ENCODE measurements at places on chromosomes 6 and 20. TPM values are rescaled to one million over a fixed set of nuclear protein-coding genes. Genes with fewer than 3 reads are reported as not detected.
A peak's percentile ranks its signal among the peaks of the same experiment; 100 is the strongest.

DNA sequence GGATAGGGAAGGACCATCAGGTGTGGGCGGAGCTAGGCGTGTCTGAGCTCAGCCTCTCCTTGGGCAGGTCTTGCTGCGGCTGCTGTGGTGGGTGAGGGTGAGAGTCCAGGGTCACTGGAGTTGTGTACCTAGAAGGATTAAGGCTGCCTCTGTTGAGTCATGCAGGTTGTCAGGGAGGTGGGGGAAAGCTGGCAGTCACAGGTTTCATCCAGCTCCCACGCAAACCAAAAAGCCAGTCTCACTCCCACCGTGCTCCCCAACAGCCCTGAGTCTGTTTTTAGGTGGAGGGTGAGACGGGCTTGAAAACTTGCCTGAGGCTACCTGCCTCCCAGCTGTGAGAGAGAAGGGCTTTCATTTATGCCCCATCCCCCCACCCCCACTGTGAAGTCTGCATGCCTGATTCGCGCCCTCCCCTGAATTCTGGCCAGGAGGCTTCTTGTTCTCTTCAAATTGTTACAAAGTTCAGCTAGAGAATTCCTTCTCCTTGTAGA, 161.5 kb downstream of the MYLK4 start:
- no peak for DNase-seq

DNA sequence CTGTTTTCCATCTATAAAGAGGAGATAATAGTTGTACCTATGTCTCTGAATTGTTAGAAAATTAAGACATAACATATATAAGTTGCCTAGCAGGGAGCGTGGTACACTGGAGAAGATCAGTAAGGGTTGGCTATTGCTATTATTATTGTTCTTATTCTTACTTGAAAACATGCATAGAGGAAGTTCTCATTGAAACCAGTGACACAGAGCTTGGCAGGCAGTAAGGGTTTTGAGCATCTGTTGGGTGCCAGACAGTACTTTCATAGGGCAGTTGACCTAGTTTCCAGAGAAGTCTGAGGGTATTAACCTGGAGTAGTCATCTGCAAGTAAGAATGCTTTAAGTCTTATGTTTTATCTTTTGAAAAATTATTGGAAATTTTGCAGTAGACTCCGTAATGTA, 13.3 kb upstream of the SGK1 start:
- peak; percentile 23 for DNase-seq

NRN1 gene
- 40.7 TPM for total RNA-seq

GRCh38 chr6:18384621-18385020, 2.5 kb upstream of the RNF144B start:
- DNase-seq = no peak

SLC32A1 gene
- not detected for total RNA-seq
